ENCODE measurements at places on chromosomes 3 and 15. TPM values are rescaled to one million over a fixed set of nuclear protein-coding genes. Genes with fewer than 3 reads are reported as not detected.

- no peak for DNase-seq
Observed at GRCh38 chr15:33311312-33311971, 675 bp downstream of the RYR3 start.

SLC9C1 gene
- polyA plus RNA-seq = 0.34 TPM

MTMR10 gene
- 58.9 TPM for polyA plus RNA-seq

GRCh38 chr3:119810018-119810435 lies 28.1 kb downstream of the NR1I2 start:
- no peak for DNase-seq

LSAMP gene
- polyA plus RNA-seq = 15.7 TPM
